ENCODE measurements at places on chromosomes 6 and 20.

DNA sequence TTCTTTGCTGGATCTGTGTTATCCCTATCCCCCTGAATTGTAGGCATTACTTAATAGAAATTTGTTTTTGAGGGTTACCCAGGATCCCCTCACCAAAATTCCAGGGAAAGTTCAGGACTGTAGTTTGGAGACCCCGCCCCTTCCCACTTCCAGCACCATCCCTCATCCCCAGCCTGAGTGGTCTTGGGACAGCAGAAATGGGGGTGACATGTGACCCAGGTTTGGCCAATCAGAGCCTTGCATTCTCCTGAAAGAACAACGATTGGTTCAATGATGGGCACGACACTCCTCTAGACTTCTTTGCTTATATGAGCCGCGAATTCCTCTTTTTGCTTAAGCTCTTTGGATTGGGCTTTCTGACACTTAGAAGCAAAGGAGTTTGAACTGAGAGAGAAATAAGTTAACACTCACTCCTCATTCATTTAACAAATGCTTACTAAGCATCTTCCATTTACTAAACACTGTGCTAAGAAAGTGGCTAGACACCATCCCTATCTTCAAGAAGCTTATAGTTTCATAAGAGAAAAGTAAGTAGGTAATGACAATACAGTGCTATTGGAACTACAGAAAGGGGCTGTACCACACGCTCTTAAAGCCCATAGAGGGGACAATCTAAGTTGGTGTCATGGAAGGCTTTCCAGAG lies 24.9 kb upstream of the PAQR8 start:
- DNase-seq: no peak

- no peak for DNase-seq
Observed at GRCh38 chr6:13617066-13617465, 1.9 kb downstream of the NOL7 start.

DNA sequence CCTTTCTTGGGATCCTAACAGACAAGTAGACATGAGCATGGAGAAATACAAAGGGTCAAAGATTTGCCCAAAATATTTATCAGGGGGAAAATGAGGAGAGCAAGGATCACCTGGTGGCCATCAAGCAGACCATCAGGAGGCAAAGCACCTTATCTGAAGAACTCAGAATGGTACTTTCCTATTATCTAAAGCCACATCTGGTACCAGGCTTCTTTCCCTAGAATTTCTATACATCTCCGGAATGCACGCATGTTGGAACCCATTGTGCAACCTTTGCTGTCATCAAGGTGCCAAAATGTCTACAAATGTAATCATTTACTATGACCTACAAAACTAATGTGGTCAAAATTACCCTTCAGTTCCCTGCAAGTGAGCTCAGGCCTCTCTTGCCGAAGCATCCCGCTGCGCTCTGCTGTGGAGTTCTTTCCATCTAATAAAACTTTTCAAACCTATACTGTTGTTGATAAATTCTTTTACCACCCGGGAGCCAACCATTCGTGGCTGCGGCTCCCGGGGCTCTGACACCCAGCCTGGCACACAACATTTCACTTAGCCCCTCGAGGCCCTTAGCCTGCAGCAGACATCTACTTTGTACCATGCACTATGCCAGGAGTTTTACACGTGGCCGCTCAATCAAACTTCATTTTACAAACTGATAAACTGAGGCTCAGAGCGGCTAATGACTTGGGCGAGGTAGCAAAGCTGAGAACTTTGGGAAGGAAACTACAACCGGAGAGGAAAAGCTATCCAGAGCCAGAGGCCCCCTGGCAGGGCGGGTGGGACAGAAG lies 3.8 kb upstream of the CPXM1 start:
- no peak for DNase-seq

DNA sequence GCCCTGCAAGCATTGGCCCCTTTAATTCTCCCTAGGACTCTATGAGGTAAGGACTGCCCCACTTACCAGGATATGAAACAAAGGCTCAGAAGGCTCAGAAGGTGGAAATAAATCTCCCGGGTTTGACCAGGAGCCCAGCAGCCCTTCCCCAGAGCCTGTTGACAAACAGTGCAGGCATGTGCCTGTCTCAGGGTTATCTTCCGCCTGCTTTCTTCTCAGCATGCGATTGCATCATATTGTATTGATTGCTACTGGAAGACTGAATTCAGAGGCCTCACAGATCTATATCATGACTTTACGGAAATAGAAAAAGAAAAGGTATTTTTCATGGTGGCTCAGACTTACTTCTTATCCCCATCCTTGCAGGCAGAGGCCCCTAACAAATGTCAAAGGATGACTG lies 92.7 kb downstream of the PHACTR3 start:
- DNase-seq: no peak

- no peak for DNase-seq
Observed at GRCh38 chr6:109939654-109940053, 38.5 kb upstream of the GPR6 start.

DNA sequence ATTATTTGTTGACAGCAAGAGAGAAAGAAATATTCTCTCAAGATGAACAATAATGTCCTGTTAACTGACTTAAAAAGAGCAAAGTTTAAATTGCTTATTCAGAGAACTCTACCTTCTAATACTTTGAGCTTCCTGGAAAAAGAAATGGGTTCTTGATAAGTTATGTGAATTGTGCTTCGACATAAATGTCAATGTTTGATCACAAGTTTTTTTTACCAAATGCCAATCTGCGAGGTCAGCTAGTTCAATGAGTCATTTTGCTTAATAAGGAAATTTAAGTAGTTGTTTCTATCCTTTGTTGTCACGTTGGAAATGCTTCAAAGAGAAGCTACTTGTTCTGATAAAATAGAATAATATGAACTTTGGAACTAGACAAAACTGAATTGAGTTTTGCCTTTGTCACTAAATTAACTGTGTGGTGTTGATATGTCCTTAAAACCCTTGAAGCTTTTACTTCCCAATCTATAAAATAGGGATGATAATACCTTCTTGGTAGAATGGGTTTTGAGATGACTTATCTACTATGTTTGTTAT lies 642.1 kb upstream of the FLRT3 start:
- DNase-seq: no peak

DNA sequence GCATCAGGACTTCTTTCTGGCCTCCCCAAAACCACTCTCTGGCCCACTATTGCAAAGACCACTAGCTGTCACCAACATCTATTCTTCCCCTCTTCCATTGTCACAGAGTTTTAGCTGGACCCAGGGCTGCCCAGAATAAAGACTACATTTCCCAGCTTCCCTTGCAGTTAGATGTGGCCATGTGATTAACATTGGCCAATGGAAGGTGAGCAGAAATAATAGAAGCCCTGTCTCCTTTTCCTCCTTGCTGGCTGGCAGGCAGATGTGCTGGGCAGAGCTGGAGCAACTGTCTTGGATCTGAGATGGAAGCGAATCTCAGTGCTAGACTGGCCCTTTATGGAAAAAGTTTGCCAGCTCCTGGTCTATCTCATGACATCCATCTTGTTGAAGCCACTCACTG lies 97.0 kb downstream of the KCNB1 start:
- no peak for DNase-seq

DNA sequence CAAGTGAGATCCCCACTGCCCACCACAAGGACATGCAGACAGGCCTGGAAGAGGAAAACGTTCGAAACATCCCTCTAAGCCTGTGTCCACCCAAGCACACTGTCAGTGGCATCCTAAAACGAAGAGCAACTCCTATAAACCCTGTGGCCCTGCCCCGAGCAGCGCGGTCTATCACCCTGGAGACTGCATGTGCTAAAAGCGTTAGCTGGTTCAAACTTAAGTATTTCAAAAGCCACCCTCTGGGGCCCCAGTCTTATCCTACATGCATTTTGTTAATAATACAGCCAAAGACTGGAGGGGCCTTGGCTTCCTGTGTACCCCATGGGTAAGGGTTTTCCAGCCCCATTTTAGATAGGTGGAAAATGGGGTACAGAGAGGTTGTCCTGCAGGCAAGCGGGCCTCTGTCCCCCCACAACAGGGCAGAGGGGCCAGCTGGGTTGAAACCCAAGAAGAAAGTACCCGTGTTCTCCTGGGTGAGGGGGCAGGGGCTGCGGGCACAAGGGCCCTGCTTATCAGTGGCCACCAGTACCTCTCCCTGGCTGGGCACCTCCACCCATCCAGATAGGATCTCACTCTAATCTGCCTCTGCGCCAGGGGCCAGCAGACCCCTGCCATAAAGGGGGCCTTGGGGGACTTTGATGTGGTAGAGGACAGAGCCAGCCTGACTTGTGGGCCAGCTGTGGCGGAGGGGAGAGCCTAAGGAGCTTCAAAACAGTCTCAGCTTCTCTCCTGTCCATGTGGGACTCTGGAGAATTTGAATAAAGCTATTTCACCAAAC lies 28.3 kb downstream of the PREX1 start:
- DNase-seq: no peak

GRCh38 chr6:151652325-151652724 lies 155.2 kb upstream of the ESR1 start:
- no peak for DNase-seq

DNA sequence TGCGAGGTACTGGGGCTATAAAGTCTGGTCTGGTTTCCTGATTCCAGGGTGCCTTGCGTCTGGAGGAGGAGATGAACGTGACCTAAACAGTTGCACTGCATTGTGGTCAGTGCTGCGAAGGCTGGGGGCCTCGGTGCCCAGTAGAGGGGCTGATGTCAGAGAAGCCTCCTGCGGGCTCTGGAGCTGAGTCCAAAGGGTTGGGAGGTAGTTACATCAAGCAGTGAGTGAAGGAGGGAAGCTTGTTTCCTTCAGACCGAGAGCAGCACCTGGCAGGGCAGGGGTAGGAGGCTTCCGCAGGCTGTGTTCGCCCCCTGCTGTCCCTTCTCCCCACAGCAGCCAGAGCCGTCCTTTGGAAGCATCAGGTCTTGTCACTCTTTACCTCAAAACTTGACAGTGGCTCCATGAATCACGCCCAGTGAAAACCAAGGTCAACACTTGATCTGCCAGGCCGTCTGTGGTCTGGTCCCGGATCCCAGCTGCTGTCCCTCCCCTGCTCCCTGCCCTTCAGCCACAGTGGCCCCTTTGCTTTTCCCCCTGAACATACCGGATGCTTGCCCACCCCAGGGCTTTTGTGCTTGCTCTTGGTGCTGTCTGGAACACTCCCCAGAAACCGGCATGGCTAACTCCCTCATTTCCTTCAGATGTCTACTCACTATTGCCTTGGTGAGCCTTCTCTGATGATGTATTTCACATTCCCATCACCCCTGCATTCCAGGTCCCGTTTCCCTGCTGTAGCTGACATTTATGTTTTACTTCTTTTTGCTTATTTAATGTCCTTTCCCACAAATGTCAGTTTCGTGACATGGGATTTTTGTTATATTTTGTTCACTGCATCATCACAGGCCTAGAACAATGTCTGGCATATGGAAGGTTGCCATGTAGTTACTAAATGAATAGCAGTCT lies 7.0 kb downstream of the DYNLRB1 start:
- DNase-seq: peak; percentile 40

GRCh38 chr6:34182751-34183531 lies 37.1 kb upstream of the GRM4 start:
- DNase-seq: peak; percentile 58

GRCh38 chr6:40524797-40525585 lies 62.2 kb downstream of the LRFN2 start:
- DNase-seq: no peak

- peak; percentile 80 for DNase-seq
Observed at GRCh38 chr6:30102970-30103871, 9.7 kb downstream of the TRIM31 start.

GRCh38 chr6:26258212-26258977 lies 106.6 kb upstream of the BTN3A2 start:
- no peak for DNase-seq

- DNase-seq: no peak
Observed at GRCh38 chr20:64005394-64005793, 24.5 kb downstream of the PRPF6 start.

GRCh38 chr6:127812985-127813698 lies 87.7 kb downstream of the THEMIS start:
- peak; percentile 26 for DNase-seq

- DNase-seq: no peak
Observed at GRCh38 chr20:54067606-54068174, 2.7 kb downstream of the BCAS1 start.

GRCh38 chr6:6734479-6735465 lies 146.3 kb downstream of the LY86 start:
- no peak for DNase-seq

DNA sequence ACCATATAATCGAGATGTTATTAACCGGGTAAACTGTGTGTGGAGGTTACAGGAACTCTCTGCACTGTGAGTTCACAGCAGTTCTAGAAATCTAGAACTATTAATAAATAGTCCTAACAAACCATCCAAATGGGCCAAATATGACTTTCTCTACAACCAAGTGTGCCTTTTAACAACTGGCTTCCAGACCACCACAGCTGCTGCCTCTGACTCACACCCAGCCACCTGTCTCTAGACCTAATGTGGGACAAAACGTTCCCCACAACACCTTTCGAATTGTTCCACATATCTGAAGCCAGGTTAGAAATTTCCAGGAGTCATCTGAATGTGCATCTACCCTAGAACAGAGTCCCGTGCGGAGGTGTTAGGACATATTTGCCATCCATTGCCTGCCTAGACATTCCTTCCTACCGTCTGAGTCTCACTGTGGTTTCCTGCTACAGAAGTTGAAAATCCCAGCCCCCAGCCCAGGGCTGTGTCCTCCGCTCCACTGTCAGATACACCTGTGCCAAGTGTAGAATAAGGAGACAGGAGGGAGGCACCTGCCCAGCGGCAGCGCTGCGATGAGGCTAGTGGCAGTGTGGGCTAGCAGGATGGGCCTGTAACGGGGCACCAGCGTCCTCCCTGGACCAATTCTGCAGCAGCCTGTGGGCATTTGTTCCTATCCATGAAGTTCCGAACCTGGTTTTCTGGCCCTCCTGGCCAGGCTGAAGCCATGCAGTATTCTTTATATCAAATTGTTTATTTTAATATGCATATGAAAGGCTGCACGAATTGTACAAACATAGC lies 28.5 kb upstream of the MAP3K4 start:
- no peak for DNase-seq

DNA sequence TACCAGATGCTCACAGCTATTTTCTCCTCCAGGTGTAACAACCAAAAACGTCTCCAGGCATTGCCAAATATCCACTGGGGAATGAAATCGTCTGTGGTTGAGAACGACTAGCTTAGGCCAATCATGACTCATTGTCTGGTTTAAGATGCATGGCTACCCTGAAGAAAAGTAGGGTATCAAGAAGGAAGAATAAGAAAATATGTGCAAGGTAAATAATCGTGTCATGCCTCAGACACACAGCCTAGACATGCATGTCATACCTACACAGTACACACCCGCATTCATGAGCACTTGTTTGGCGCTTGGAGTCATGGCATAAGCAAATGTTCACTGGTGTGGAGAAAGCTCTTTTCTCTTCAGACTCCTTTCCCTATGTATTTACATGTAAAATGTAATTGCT lies 745.7 kb downstream of the MAFB start:
- DNase-seq: no peak

DNA sequence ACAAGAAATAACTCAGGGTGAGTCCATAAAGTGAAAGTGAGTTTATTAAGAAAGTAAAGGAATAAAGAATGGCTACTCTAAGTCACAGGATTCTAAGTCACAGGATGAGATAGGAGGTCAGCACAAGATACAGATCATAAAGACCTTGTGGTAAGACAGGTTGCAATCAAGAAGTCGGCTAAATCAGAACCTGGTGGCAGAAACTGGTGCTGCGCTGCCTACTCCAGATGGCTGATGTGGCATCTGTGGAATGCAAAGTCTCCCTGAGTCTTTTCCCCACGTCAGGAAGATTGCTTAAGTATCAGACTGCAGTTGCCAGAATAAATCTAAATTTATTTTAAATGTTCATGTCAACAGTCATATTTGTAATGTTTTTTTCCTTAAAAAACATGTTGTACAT lies 10.7 kb upstream of the KCNK15 start:
- no peak for DNase-seq

Data from activated T-cell treated with anti-CD3 and anti-CD28 coated beads for 24 hours (primary cell).